Breast epithelium (tissue), 4 donors: ENCODE measurements at places on chromosomes 6 and 20. TPM values are rescaled to one million over a fixed set of nuclear protein-coding genes. Genes with fewer than 3 reads are reported as not detected.

The JAG1 gene
- total RNA-seq: 97.9 TPM

The ZC2HC1B gene
- total RNA-seq: not detected

The GINS1 gene
- 0.73 TPM for total RNA-seq

The USP49 gene
- 3.4 TPM for total RNA-seq
